ENCODE measurements at places on chromosomes 7 and 10.

DNA sequence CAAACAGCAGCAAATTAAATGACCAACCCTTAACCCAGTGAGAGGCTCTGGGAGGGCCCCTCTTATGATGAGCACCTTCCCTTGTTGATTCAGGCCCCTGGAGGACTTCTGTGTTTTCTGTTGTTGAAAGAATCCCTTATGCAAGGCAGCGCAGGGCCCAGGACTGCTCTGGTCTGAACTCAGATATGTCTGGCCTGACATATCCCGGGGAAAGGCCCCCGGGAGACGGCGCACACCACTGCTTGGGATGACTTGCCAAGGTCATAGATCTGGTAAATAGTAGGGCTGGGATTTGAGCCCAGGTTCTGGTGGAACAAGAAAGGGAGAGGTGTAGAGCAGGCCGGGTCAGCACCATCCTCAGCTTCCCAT is 124.0 kb downstream of the AOAH start:
- no peak for DNase-seq

DNA sequence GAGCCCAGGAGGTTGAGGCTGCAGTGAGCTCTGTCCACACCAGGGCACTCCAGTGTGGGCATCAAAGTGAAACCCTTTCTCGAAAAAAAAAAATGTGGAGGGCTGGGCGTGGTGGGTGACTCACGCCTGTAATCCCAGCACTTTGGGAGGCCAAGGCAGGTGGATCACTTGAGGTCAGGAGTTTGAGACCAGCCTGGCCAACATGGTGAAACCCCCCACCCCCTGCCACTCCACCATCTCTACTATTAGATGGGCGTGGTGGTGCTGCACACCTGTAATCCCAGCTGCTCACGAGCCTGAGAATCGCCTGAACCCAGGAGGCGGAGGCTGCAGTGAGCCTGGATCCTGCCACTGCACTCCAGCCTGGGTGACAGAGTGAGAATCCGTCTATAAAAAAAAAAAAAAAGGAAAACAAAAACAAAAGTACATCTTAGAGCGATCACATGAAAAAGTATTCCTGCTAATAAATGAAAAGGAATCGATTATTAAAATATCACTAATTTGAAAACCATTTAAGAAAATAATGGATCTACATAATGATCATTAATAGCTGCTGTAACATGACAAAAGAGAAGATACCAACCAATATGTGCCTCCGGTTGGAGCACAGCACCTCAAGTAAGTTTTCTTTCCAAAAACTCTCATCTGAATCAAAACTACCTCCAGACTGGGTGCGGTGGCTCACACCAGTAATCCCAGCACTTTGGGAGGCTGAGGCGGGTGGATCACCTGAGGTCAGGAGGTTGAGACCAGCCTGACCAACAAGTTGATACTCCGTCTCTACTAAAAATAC is 4.9 kb downstream of the HNRNPF start:
- no peak for DNase-seq

- DNase-seq = peak; percentile 50
Observed at GRCh38 chr10:29160150-29160617, 128.7 kb upstream of the LYZL1 start.

DNA sequence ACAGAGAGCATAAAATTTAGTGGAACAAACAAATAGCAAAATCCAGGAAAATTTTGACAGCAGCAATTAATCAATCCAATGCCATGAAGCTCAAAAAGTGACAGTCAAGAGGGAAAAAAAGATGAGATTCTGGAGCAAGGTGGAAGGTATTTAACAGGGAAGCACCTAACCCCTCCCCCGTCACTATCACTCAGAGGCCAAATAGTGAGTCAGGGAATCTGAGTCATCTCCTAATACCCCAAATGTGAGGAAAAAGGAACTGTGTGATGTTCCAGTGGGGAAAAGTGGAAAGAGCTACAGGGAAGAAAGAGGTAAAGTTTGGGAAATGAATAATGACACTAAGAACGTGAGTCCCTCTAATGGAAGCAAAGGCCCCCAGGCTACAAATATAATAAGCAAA is 113.2 kb upstream of the PHF14 start:
- DNase-seq = no peak

Data from AG04449 (cell line).